ENCODE measurements at places on chromosomes 3 and 15. TPM values are rescaled to one million over a fixed set of nuclear protein-coding genes. Genes with fewer than 3 reads are reported as not detected.
A peak's percentile ranks its signal among the peaks of the same experiment; 100 is the strongest.

Gene COPB2
- 145 TPM for total RNA-seq

Gene GALNT15
- under 0.01 TPM for total RNA-seq

DNA sequence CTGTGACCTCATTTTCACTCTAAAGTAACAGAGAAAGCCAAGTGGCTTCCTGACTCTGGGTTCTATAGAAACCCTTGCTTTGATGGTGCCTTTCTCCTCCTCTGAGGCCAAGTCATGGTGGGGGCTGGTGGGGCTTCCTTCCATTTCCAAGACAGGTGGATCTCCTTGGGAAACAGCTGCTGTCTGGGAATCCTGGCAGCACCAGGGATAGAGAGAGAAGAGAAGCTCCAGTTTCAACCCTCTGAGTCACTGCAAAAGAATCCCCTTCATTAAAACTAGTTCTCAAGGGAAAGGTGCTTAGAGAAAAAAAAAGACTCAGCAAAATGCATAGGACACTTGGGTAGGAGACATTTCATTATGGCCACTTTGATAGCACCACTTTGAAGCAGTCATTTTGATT lies 614.4 kb downstream of the FHIT start:
- no peak for DNase-seq
- H3K4me3 ChIP-seq = no peak overlapping the region
- H3K36me3 ChIP-seq = no peaks in the 10 kb centered on the region
- H3K4me1 ChIP-seq = no peaks in the 10 kb centered on the region
- no peak overlapping the region for H3K27ac ChIP-seq

- no peak overlapping the region for H3K4me3 ChIP-seq
- H3K27me3 ChIP-seq = peaks cover 4% of the 10 kb centered on the region
- H3K27ac ChIP-seq = no peak overlapping the region
- no peak for DNase-seq
- H3K36me3 ChIP-seq = no peaks in the 10 kb centered on the region
Observed at GRCh38 chr3:192260116-192261010, 467.0 kb downstream of the FGF12 start.

GRCh38 chr15:32887090-32887489 lies 169.3 kb downstream of the GREM1 start:
- no peaks in the 10 kb centered on the region for H3K4me1 ChIP-seq
- H3K27ac ChIP-seq = no peak overlapping the region
- H3K36me3 ChIP-seq = no peaks in the 10 kb centered on the region
- no peak for DNase-seq

DNA sequence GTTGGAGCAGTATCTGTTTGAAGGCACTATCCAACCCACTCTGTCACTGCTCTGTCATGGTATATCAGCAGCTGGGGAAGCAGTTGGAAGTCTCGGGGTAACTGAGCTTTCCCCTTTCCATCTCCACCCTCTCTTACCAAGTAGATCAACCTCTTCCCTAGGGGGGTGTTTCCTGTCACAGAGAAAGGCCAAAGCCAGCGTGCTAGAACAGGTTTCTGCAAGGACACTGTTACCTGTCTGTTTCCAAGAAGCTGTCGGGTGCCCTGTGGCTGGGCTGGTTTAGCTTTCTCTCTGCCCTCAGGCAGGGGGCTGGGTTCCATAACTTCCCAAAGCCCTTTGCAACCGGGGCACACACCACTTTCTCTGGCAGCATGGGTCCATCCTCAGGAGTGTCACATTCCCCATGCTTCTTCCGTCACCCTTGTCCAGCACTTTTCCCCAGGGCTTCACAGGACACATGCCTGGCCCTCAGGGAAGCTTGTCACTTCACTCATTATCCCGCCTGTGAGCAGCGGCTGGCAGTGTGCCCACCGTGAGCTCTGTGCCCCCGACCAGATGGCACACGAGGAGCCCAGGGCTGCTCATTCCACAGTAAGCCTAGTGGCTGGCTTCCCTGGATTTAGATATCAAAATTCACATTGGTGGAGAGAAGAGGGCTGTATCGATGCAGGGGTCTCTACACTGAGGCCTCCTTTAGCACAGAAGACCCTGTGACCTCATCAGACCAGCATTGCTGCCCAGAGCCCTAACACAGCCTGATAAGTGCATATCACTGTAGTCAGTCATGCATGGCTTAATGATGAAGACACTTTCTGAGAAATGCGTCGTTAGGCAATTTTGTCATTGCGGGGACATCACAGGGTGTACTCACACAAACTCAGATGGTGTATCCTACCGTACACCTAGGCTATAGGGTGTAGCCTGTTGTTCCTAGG lies 205.8 kb downstream of the SLCO3A1 start:
- no peak for DNase-seq
- no peaks in the 10 kb centered on the region for H3K4me1 ChIP-seq
- no peak overlapping the region for H3K27ac ChIP-seq

DNA sequence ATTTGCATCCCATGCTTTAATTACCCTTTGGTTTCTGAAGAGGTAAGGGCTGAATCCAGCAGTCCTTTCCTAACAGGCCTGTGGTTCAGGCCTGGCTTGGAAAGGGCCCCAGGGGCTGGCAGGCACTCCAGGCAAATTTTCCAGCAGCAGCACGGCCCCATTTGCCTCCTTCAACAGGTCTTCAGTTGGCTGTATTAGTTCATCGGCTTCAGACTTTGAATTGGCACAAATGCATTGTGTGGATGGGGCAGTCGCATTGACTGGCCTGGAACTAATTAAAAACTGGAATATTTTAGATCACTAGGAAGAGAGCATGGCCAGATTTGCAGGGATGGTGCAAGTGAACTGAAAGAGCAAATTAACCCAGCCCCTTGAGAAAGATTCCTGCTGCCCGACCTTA lies 207.8 kb upstream of the MCTP2 start:
- H3K4me1 ChIP-seq = no peaks in the 10 kb centered on the region
- DNase-seq = no peak
- no peaks in the 10 kb centered on the region for H3K36me3 ChIP-seq
- no peaks in the 10 kb centered on the region for H3K27me3 ChIP-seq

Gene TMEM108
- not detected for total RNA-seq

Gene C3orf52
- 0.47 TPM for total RNA-seq

GRCh38 chr15:65072617-65073016 lies 3.9 kb upstream of the KBTBD13 start:
- H3K4me3 ChIP-seq = no peak overlapping the region
- no peak for DNase-seq
- H3K27me3 ChIP-seq = no peaks in the 10 kb centered on the region
- H3K4me1 ChIP-seq = peaks cover 2% of the 10 kb centered on the region
- H3K27ac ChIP-seq = no peak overlapping the region

DNA sequence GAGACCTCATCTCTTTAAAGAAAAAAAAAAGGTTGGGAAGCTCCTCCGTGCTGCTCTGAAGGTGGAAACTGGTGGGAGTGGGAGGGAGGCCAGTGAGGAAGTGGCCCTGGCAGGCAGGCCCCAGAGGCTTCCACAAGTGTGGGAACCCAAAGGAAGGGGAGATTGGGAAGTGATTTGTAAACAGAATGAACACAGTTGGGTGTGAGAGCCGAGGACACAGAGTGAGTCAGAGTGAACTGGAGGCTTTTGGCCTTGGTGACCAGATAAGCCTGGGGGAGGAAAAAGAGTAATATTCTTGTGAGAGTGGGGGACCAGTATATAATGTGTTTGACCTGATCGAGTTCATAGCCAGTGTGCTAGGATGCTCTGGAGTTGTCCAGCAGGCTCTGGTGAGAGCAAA lies 23.0 kb downstream of the MKRN2 start:
- no peaks in the 10 kb centered on the region for H3K27me3 ChIP-seq
- H3K4me3 ChIP-seq = no peak overlapping the region
- no peaks in the 10 kb centered on the region for H3K4me1 ChIP-seq
- DNase-seq = no peak
- H3K36me3 ChIP-seq = peaks cover 41% of the 10 kb centered on the region

GRCh38 chr15:56532721-56533460 lies 68.0 kb upstream of the MNS1 start:
- no peak overlapping the region for H3K27ac ChIP-seq
- DNase-seq = no peak
- H3K4me3 ChIP-seq = no peak overlapping the region
- H3K36me3 ChIP-seq = no peaks in the 10 kb centered on the region

Gene SEMA3F
- 4.8 TPM for total RNA-seq

GRCh38 chr3:19347671-19348070 lies 199.4 kb downstream of the KCNH8 start:
- no peaks in the 10 kb centered on the region for H3K36me3 ChIP-seq
- H3K27me3 ChIP-seq = no peaks in the 10 kb centered on the region
- H3K27ac ChIP-seq = no peak overlapping the region
- no peaks in the 10 kb centered on the region for H3K4me1 ChIP-seq
- DNase-seq = no peak

DNA sequence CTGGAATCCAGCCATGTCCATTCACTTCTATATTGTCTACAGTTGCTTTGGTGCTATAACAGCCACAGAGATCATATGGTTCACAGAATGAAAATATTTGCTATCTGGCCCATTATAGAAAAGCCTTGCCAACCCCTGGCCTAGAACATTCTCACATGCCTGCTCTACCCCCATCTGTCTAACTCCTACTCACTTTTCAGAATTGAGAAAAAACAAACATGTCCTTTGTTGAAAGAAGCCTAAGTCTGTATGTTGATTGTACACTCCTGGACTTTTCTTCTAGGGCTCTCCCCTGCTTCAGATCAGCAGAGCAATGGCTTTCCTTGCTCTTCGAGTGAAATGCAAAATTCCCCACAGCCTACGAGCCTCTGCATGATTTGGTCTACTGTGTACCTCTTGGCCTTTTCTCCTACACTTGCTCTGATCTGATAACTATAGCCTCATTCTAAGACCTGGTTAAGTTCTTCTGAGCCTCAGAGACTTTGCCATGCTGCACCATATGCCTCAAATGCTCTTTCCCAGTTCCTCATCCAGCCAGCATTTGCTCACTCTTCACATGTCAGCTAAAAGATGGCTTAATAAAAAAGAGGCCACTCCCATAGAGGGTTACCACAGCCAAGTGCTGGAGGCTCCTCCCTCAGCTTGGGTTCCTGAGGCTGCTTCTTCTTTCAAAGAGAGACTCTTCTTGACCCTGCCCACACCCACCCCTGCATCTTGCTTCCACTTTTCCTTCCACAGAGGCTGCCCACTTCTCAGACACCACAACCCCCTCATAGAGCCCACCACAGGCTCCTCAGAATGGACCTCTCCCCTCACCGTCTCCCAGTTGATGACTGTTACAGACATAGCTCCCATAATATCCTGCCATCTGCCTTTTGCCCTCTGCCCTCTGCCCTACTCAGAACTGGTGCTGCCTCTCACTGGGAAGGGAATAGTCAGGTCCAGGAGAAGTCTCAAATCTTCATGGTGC lies 22.9 kb upstream of the DCLK3 start:
- H3K27me3 ChIP-seq = no peaks in the 10 kb centered on the region
- H3K27ac ChIP-seq = no peak overlapping the region
- H3K4me1 ChIP-seq = no peaks in the 10 kb centered on the region
- no peak for DNase-seq
- H3K4me3 ChIP-seq = no peak overlapping the region
- no peaks in the 10 kb centered on the region for H3K36me3 ChIP-seq

GRCh38 chr15:58369261-58369701 lies 62.5 kb upstream of the LIPC start:
- no peaks in the 10 kb centered on the region for H3K36me3 ChIP-seq
- H3K27ac ChIP-seq = peak overlapping the region; percentile 46
- no peaks in the 10 kb centered on the region for H3K27me3 ChIP-seq
- DNase-seq = no peak
- H3K4me1 ChIP-seq = peaks cover 19% of the 10 kb centered on the region

Data from liver (tissue), 10 donors.